ENCODE measurements at places on chromosomes 3 and 15.
A peak's percentile ranks its signal among the peaks of the same experiment; 100 is the strongest.

- no peak for DNase-seq
Measured at GRCh38 chr3:116314476-116314875, 130.8 kb downstream of the LSAMP start.

DNA sequence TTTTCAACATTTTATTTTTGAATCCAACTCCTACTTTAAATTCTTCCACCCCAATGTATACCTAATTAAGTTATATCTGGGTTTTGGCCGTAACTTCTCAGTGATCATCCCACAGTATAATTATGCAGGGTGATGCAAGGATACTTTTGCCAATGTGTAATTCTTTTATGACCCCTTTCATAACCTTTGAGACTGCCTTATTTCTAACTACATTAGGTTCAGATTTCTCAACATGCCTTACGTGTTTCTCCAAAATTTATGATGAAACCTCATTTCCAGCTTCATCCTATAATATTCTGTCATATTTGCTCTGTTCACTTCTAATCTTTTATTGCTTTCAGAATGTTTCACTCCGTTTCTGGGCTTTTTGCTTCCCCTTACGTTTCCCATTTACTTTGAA lies 1229.6 kb upstream of the ALCAM start:
- no peak for DNase-seq

- DNase-seq: no peak
Measured at GRCh38 chr3:38646630-38647029, 2.9 kb downstream of the SCN5A start.

DNA sequence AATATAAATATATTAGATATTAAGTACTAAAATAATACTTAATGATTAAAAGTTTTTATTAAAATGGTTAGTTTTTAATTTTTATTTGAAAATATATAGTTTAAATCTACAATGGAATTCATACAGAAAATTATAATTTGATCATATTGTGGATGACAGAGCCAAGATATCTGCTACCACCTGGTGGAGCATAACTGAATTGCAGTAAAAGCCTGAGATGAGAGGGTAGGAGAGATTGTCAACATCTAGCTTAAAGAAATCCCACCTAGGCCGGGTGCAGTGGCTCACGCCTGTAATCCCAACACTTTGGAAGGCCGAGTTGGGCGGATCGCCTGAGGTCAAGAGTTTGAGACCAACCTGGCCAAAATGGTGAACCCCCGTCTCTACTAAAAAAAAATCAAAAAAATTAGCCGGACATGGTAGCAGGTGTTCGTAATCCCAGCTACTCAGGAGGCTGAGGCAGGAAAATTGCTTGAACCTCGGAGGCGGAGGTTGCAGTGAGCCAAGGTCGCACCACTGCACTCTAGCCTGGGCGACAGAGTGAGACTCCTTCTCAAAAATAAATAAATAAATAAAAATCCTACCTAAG lies 25.1 kb upstream of the CSTA start:
- DNase-seq: no peak

DNA sequence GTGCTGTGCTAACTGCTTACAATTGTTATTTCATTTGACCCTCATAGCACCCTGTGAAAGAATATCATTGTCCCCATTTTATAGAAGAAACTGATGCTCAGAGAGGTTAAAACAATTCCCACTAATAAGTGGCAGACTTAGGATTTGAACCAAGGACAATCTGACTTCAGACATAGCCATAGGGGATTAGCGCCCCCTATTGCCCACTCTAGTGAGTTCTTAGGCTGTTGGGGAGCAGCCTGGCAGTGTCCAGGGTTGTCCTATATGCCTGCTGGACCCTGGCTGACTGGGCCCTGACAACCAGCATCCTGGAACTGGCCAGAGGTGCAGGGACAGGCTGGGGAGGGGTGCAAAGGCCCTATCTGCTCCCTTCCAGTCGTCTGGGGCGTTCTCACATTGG lies 15.4 kb downstream of the DPH3 start:
- DNase-seq: no peak

GRCh38 chr15:38521316-38521715 lies 43.3 kb downstream of the RASGRP1 start:
- no peak for DNase-seq

- DNase-seq: no peak
Measured at GRCh38 chr3:117557464-117558090, 848.0 kb downstream of the TUSC7 start.

- no peak for DNase-seq
Measured at GRCh38 chr15:73894133-73894814, 20.9 kb downstream of the TBC1D21 start.

- DNase-seq: peak; percentile 0
Measured at GRCh38 chr3:68088216-68088615, 433.8 kb upstream of the SUCLG2 start.

DNA sequence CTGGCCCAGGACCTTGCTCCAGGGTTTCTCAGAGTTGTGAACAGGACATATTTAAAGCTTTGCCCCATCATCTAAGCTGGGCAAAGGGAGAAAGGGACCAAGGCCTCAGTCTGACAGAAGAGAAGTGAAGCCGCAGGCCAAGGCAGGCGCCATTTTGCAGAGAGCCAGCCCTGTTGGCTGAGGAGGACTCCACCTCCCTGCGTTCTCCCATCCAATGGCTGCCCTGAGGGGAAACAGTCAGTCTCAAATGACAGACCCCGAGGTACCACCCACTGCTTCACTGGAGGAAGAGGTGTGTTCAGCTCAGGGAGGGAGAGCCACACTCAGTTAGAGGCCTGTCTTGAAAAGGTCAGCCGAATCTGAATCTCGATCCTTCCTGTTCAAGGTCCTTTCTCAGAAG lies 86.1 kb downstream of the ADAMTS17 start:
- no peak for DNase-seq

DNA sequence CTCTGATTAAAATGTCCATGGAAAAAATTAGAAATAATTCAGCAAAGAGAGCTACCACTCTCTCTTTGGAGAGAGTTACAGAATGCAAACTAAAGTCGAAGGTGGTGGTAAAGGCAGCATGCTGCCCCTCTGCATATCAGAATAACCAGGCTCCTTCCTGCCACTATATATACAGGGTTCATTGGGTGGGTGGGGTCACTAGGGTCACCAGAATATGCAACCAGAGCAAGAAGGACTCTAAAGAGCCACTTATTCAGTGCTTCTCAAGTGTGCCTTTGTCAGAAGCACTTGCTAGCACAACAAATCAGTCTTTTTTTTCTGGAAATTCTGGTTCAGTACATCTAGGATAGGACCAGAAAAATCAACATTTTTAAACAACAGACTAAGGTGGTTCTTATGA lies 70.0 kb downstream of the MTHFS start:
- DNase-seq: no peak

DNA sequence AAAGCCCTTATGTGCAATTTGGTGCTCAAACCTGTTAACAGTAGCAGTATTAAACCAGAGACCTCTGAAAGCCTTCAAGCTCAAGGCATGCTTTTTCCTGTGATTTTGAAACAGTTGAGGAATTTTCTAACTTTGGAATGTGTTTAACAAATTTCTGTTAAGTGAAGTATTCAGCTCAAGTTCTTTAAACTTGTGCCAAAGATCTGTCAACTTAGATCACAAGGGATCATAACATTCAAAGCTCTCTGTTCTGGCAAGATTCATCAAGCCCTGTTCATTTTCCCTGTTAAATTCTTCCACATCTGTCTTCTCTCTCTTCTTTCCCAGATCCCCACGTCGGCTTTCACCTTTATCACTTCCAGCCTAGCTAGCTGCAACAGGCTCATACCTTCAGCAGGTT lies 28.8 kb upstream of the RYK start:
- no peak for DNase-seq

DNA sequence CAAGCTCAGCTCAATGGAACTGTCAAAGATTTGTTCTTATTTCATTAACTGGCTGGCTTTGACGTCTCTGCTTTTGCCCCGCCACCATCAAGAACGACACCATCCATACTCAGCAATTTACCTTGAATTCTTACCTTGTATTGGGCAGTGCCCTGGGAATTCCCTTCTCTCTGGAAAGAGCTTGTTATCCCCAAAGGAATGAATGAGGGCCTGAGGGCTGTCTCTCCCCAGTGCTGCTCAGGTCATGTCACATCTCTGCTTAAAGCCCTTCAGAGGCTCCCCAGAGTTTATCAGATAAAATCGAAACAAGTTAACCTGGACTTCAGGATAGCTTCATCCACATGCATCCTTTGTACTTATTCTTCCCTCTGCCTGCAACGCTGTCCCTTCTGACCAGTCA lies 5.9 kb upstream of the WNT5A start:
- no peak for DNase-seq

DNA sequence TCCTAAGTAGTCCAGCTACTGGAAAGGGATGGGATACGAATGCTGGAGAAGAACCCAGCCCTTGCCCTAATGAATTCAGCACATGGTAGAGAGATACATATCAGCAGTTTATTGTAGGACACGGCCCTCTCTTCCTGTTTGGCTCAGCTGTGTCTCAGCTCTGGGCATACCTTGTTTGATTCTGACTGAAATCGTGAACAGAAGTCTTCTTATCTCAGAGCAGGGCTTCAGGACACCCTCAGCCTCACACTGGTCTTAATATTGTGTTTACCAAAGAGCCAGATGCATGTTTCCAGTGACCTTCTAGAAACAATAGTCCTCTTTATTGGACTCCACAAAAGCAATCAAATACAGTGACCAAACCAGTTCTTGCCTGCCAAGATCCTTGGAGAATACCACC lies 54.7 kb downstream of the FAM174B start:
- DNase-seq: no peak

GRCh38 chr3:171944118-171945016 lies 95.0 kb upstream of the FNDC3B start:
- no peak for DNase-seq

DNA sequence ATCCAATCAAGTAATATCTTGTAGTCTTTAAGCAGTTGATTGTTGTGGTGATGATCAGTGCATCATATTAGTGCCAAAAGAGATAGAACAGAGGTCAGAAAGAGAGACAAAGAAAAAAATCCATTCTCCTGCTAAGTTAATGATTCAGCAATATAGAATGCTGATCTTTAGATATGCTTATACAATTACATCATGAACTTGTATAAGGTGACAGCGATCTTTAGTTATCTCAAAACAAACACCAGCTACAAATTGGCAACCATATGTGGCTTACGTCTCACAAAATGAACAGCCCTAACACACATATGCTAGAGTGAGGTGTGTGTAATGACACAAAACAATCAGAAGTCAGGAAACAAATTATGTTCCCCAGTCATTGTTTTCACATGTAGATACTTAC lies 12.5 kb downstream of the LSAMP start:
- no peak for DNase-seq

DNA sequence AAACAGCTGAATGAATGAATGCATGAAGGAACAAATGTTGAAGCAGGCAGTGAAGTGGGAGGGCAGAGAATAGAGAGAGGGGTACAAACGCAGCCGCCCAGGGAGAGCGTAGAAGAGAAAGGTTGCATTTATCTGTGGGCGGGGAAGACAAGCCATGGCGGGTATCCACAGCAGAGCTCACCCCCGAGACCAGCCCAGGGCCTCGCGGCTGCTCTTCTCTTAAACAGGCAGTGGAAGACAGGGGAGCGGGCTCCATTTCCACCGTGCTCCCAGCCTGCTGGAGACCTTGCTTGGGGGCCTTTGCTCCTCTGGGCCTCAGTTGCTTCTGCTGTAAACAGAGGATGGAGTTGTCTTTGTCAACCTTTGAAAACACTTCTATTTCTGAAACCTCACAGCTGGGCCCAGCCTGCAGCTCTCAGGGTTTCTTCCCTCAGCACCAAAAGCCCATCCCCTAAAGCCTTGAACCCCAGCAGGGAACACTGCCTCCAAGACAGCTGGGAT lies 259.5 kb downstream of the UACA start:
- no peak for DNase-seq

DNA sequence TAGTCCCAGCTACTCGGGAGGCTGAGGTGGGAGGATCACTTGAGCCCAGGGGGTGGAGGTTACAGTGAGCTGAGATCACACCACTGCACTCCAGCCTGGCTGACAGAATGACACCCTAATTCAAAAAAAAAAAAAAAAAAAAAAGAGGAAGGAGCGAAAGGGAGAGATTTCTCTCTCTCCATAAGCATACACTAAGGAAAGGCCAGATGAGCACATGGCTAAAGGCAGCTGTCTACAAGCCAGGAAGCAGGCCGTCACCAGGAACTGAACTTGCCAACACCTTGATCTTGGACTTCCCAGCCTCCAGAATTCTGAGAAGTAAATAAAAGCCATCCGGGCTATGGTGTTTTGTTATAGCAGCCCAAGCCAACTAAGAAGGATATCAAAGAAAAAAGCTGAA lies 7.5 kb downstream of the SRGAP3 start:
- DNase-seq: no peak

DNA sequence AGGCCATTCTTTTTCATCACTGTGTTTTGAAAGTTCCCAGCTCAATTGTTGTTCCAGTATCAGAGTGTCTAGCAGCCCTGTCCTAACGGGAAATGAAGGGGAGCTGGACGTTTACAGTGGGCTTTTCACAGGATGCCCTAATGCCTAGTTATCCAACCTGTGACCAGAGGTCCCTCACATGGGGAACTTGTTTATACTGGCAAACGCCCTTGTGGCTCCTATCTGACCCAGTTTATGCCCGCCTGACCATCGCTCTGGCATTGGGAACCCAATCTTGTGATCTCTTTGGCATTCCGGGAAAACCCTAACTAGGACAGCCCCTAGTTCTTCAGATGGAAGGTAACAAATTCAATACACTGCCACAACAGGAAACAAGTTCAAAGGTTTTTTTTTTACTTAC lies 14.5 kb upstream of the MYRIP start:
- DNase-seq: no peak

DNA sequence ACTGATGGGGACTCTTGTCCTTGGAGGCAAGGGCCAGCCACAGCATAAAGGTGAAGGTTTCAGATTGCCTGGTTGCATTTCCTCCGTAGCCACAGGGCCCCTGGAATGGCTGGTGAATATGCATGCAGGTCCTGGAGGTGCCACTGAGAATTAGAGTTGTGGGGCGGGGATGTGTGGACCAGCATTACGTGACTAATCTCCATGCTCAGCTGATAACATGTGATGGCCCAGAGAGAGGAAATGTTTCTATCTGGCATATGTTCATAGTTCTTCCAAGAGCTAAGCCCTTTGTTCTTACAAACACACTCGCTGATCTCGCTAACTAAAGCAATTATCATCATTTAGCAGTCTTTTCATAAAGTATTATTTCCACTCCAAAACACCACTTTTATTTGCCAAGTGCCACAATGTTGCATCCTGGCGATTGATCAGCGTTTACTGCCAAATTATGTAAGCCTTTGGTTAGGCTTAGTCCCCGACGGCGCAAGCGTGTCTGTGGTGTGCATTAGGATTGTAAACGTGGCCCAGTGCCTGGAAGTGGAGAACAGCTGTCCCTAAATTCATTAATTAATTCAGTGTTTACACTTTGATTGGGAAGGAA lies 55.9 kb downstream of the CGNL1 start:
- no peak for DNase-seq

GRCh38 chr15:93520206-93520605 lies 431.2 kb upstream of the RGMA start:
- no peak for DNase-seq

DNA sequence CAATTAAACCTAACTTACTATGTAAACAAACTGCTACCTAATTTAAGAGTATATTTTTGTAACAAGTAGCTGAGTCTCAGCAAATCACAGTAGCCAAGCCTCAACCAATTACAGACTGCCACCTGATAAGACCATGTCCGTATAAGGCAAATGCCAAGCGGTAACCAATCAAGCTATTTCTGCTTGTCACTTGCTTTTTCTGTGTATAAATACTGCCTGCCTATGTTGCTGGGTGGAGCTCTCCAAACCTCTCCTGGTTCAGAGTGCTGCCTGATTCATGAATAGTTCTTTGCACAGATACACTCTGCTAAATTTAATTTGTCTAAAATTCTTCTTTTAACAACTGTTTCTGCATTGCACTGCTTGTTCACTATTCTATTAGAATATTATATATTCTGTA lies 42.6 kb downstream of the ZNF148 start:
- no peak for DNase-seq

- DNase-seq: no peak
Measured at GRCh38 chr15:43168192-43169107, 16.8 kb upstream of the CCNDBP1 start.
